Mammary epithelial cell (primary cell): ENCODE measurements at places on chromosomes 6 and 20. TPM values are rescaled to one million over a fixed set of nuclear protein-coding genes. Genes with fewer than 3 reads are reported as not detected.

GRCh38 chr20:47432834-47433210, 68.9 kb upstream of the NCOA3 start:
- DNase-seq = no peak

DNA sequence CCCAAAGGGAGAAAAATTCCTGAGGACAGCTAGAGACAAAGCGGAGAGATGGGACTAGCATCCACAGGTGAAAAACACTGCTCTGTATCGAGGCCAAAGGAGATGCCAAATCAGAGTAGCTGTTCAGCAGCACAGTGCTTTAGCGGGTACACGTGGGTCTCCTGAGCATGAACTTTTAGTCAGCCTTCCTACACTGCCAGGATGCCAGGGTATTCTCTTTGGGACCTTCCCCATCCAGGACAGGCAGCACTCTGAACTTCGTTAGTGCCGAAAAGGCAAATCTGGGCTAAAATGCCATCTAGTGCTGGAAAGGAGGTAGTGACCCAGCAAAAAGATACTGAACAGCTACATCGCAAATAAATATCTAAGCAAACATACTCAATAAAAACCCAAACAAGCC, 64.9 kb downstream of the C6orf58 start:
- peak; percentile 20 for DNase-seq

GRCh38 chr20:36491901-36492617, 49.3 kb upstream of the MYL9 start:
- peak; percentile 75 for DNase-seq

DNA sequence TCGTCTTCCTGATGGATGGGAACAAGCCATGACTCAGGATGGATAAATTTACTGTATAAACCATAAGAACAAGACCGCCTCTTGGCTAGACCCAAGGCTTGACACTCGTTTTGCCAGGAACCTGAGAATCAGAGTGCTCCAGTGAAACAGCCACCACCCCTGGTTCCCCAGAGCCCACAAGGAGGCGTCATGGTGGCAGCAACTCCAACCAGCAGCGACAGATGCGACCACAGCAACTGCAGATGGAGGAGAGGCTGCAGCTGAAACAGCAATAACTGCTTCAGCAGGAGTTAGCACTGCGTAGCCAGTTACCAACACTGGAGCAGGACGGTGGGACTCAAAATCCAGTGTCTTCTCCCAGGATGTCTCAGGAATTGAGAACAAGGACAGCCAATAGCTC, 100.9 kb upstream of the SAMD5 start:
- DNase-seq = no peak

DNA sequence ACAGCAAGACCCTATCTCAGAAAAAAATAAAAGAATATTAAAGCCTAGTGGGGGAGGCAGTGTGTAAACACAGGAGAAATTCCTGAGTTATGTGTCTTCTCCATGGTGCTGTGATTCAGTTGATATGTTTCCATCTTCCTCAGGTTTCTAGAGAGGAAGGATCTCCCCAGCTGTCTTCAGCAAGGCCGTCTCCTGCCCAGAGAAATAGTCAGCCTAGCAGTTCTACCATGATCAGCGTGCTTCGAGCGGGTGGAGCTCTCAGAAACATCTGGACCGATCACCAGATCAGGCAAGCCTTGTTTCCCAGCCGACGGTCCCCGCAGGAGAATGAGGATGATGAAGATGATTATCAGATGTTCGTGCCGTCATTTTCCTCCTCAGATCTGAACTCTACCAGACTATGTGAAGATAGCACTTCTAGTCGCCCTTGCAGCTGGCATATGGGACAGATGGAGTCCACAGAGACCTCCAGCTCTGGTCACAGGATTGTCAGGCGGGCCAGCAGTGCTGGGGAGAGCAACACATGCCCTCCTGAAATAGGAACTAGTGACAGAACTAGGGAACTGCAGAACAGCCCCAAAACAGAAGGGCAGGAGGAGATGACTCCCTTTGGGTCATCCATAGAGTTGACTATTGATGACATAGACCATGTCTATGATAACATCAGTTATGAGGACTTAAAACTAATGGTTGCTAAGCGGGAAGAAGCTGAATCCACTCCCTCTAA, 34.9 kb upstream of the MTHFD1L start:
- no peak for DNase-seq

Gene TMEM181
- polyA plus RNA-seq = 14.8 TPM
